Left renal cortex interstitium (tissue), 4 donors: ENCODE measurements at places on chromosomes 6 and 20. TPM values are rescaled to one million over a fixed set of nuclear protein-coding genes. Genes with fewer than 3 reads are reported as not detected.

- DNase-seq, result no peak
Measured at GRCh38 chr6:100948381-100949133, 67.4 kb upstream of the ASCC3 start.

- no peak for DNase-seq
Measured at GRCh38 chr20:44748005-44748370, 2.3 kb downstream of the KCNK15 start.

Gene NOP56
- 198 TPM for polyA plus RNA-seq

DNA sequence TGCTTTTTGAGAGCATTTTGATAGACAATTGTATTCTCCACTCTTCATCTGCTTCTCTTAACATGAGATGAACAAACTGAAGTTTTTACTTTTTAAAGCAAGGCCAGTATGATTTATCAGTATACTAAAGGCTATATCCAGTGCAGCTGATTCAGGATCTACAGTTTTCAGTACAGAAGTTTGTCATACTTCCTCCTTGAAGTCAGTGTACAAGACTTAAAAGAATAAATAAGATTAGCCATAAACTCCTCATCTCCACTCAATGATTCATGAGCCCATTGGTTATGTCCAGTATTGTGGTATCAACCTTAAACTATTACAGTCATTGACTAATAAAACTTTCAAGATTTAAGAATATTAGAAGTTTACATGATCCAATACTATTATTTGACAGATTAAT is 374.8 kb upstream of the EPHA7 start:
- no peak for DNase-seq

Gene NRSN1
- polyA plus RNA-seq, result 0.48 TPM

DNA sequence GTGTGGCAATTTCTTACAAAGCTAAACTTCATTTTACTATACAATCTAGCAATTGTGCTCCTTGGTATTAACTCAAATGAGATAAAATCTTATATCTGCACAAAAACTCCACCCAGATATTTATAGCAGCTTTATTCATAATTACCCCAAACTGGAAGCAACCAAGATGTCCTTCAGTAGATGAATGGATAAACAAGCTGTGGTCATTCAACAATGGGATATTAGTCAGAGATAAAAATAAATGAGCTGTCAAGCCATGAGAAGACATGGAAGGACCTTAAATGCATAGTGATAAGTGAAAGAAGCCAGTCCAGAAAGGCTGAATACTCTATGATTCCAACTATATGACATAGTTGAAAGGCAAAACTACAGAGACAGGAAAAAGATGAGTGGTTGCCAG is 98.9 kb upstream of the BMP2 start:
- DNase-seq, result no peak

DNA sequence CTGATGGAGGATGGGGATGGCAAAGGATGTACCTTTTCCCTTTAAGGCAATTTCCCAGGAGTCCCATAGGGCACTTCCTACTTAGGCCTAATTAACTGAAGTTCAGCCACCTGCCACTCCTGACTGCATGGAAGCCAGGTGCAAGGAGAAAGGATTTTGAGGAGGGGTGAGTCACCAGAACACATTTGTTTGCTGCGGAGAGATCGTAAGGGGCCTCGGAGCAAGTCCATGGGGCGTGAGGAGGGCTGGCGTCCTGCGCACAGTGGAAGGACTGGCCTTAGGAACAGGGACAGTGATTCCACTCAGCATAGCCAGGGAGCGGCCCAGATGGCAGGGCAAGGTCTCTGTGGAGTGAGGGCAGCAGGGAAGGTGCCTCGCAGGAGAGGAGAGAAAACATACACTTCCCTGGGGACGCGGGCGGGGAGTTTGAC is 11.8 kb upstream of the MAP1LC3A start:
- DNase-seq, result no peak

DNA sequence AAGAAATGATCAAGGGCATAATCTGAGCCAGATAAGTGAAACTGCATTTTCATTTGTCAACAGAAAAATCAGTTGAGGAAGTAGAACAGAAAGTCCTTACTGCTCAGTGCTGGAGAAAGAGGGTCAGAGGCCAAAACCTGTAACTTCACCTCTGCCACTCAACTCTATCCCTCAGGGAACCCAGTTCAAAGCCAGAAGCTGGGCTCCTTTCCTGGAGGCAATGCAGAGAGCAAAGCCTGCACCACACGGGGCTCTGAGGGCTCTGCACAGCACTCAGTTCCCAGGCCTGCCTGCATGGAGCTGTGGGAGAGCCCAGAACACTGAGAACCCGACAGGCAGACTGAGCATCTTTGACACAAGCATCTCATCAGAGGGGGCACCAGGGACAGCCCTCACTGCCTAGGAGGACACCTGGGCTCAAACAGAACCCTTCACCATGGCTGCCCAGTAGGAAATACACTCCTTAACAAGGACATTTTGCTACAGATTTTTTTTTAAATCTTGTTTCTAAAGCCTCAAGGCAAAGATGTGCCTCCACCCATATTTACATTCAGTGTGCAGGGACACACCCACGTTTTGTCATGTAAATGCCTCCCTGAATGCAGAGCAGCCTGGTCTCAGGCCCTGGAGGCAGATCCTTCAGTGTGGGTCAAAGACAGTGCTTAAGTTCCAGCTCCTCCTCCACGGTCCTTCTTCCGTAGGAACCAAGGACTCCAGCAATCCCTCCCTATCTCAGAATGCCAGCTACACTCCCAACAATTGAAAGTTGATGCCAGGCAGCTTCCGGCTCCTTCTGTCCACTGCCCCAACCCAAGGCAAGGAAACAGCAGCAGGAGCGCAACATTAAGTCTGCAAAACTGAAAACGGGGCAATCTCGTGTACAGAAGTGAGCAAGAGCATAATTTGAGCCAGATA is 6.6 kb downstream of the RNASET2 start:
- DNase-seq, result no peak

GRCh38 chr6:52495922-52496321 is 75.8 kb downstream of the EFHC1 start:
- DNase-seq, result no peak

Gene TFAP2A
- 39.3 TPM for polyA plus RNA-seq

- DNase-seq, result no peak
Measured at GRCh38 chr20:2902291-2902690, 29.0 kb downstream of the PTPRA start.
